Germinal center (tissue), 1 donor: ENCODE measurements at places on chromosomes 2 and 18.

- DNase-seq, result no peak
Measured at GRCh38 chr2:63569740-63570139, 18.5 kb downstream of the WDPCP start.

- no peak for DNase-seq
Measured at GRCh38 chr2:100409975-100410647, 7.4 kb downstream of the CHST10 start.

DNA sequence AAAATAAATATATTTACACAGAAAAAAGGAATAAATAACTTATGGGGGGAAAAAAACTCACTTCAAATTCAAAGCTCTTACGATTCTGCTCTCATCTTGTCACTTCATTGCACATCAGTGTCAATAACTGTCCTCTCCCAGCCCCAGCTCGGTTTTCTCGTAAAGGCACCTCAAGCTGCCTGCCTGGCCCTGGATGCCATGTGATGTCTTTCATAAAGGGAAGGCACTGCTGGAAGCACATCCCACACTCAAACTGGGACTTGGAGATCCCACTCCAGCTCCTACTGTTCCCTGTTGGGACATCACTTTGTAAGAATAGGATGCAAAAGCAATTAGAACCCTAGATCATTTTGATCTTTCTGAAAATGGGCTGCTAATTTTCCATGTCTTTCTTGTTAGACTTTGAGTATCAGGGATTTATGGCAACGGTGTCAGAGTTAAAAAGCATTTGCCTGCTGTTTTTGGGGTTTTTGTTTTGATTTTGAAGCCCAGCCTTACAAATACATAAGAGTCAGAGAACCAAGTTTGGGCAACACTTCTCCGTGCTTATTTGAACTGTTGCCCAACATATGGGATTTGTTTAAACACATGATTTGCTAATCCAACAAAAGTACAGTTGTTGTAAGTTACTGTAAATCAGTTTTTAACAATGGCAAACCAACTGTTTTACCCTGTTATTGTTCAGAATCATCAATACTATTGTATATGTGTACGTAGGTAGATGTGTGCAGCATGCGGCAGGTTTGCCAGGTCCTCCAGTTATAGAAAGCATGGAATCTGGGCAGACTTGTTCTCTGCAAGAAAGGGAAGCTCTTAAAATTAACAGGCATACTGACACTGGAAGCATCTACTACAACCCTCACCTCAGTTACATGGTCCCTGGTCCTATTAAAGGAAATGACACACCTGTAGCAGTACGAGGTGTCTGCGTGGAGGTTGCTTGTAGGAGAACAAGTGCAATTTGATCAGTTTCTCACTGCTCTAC is 20.6 kb downstream of the SERTAD2 start:
- no peak for DNase-seq

- no peak for DNase-seq
Measured at GRCh38 chr2:214651451-214651850, 158.0 kb downstream of the BARD1 start.

- no peak for DNase-seq
Measured at GRCh38 chr18:63736876-63737275, 34.1 kb downstream of the SERPINB11 start.

- DNase-seq, result no peak
Measured at GRCh38 chr2:239476757-239477585, 76.2 kb upstream of the HDAC4 start.

GRCh38 chr2:158232476-158232875 is 130.8 kb downstream of the UPP2 start:
- DNase-seq, result no peak

DNA sequence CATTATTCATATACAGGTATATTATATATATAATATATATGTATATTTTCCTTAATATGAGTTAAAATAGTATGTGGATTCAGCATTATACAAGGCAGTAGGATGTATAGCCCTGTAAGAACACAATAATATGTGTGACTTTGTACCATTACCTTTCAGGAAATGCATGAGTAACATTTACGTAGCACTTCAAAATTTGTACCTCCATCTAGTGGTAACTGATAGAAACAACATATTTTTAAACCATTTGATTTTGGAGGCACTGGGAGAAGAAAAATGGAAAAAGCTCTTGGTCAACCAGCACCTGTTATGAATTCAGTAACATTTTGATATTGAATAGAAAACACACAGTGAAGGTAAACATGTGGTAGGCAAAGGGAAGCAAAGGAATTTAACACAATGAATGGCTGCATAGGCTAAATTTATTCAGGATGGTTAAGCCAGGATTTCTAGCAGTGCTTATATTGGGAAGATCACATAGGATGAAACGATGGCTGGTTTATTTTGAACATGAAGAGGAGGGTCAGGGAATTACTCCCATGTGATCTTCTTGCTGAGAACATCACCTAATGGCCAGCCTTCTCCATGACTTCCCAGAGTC is 565.5 kb downstream of the CCDC85A start:
- no peak for DNase-seq

- DNase-seq, result no peak
Measured at GRCh38 chr18:23650968-23651927, 11.5 kb downstream of the ANKRD29 start.

DNA sequence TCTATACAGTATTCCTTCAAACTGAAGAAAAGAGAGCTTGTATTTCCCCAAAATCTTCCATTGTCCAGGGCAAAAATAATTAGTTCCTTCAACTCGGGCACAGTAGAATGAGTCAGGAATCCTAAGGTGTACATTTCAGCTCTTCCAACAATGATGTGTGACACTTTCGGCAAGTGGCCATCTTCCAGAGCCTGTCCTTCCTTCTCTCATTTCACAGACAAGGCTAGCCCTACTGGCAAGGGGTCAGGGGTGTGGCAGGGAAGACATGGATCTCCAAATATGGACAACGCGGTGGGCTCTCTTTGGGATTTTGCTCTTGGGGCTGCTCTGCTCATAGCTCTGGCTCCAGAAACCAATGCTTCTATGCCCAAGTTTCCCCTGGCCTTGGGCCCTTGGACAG is 6.0 kb downstream of the B4GALT6 start:
- no peak for DNase-seq

DNA sequence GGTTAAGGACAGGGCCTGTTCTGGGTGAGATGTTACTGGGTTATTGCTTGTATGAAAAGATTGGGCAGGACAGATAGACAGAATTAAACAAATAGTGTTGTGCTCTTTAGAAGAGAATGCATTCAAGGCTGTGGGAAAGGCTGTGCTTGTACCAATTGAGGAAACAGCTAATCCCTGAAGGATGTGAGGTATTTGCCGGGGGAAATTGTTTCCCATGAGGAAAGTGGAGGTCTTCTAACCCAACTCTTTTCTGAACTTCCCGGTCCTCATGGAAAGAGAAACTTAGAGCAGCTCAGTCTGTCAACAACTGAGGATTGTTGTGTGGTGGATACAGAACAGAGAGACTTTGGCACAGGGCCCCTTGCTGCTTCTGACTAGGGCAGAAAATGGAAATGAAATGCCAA is 9.5 kb downstream of the SLC1A4 start:
- no peak for DNase-seq

GRCh38 chr2:177427316-177427715 is 34.7 kb downstream of the AGPS start:
- DNase-seq, result no peak

- DNase-seq, result peak; percentile 67
Measured at GRCh38 chr2:1769703-1770422, 25.5 kb upstream of the PXDN start.

- no peak for DNase-seq
Measured at GRCh38 chr2:20021405-20022009, 9.0 kb upstream of the MATN3 start.

GRCh38 chr2:183126635-183127034 is 2.4 kb downstream of the NUP35 start:
- no peak for DNase-seq

GRCh38 chr2:24024018-24024417 is 14.1 kb downstream of the MFSD2B start:
- no peak for DNase-seq

- DNase-seq, result peak; percentile 75
Measured at GRCh38 chr2:236862961-236863728, 222.5 kb upstream of the COPS8 start.

DNA sequence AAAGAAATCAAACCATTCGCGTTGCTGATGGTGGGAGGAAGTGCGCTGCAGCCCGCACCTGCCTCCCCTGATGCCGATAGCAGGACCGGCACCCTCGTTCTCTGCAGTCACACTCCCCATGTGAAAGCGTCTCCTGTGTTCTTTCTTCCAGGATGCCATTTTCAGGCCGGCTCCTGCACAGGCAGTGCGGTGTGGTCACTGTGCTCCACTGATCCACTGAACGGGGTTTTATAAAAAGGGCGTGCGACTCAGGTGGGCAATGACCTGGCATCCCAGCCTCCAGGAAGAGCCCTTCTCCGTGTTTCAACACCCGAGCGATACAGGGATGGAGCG is 88.3 kb upstream of the SNTG2 start:
- no peak for DNase-seq

- DNase-seq, result no peak
Measured at GRCh38 chr2:223976635-223977226, 19.5 kb downstream of the MRPL44 start.

DNA sequence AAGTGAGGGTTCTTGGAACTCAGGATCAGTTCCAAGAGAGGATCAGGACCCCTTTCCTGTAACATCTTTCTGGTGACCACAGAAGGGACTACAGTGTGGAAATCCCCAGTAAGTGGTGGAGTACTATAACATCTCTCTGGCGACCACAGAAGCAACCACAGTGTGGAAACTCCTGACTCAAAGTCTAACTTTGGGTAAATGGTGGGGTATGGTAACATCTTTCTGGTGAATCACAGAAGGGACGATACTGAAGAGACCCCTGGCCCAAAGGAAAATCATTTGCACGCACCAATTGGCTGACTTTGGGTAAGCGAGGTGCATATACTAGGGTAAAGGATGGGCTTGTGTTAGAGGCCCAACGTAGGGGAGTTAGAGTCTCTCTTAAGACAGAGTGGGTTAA is 56.3 kb upstream of the GULP1 start:
- no peak for DNase-seq

- DNase-seq, result no peak
Measured at GRCh38 chr2:8315531-8316165, 366.2 kb upstream of the ID2 start.

- DNase-seq, result peak; percentile 73
Measured at GRCh38 chr2:204046145-204046544, 109.6 kb downstream of the ICOS start.

DNA sequence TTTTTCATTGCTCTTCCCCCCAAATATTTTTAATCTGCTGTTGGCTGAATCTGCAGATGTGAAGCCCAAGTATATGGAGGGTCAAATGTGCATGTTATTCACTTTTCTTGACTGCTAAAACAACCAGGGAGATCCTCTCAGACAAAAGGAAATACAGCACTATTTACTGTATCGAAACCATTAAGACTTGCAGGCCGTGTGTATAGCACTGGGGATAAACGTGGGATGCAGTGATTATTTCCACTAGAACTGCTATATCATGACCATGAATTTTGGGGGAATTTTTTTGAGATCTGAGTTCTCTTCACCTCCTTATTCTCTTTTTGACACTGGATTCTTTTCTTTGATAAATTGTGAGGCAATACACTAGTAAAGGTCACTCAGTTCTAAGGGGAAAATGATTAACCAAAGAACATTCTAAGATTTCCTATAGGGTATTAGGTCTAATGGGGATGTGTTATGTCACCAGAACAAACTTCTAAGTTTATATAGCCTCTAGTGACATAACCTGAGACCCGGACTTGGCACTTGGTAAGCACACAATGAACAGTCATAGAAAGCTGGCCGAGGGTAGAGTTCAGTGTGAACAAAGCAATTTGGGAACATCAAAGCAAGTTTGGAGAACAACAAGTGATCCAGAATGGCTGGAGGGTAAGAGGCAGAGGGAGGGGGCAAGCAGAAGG is 14.9 kb upstream of the UGT1A1 start:
- DNase-seq, result no peak

DNA sequence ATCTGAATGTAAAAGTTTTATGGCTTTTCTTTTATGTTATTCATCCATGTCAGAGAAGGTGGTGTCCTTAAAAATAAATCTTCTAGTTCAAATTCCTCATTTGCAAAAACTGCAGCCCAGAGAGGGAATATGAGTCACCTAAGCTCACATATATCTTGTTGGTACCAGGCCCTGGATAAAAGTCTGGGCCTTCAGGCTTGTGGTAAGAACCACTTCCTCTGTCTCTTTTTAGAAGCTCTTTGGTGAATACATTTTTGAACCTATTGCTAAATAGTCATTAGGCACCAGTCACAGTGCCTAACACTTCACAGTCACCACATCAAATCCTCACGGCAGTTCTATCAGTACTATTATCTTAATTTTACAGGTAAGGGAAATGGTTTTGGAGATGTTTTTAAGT is 199.2 kb downstream of the KCNS3 start:
- no peak for DNase-seq

- no peak for DNase-seq
Measured at GRCh38 chr2:165450156-165450555, 19.3 kb upstream of the CSRNP3 start.

- no peak for DNase-seq
Measured at GRCh38 chr2:125386074-125386473, 1269.9 kb upstream of the GYPC start.

- DNase-seq, result no peak
Measured at GRCh38 chr2:161592713-161593112, 31.5 kb upstream of the SLC4A10 start.

DNA sequence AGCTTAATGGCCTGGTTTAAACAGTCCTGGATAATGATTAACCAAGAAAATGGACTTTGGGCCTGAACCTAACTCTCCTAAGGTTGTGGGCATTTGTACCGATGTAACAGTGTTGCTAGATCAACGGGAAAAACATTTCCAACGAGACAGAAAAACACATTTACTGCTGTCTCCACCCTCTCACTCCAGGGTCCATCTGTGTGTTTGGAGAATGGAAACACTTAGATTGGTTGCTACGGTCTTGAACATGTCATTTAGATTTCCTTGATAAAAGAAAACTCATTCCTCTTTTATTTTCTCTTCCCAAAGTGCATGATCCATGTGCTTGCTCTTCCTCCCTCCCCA is 88.0 kb downstream of the SOCS6 start:
- DNase-seq, result no peak

GRCh38 chr2:37168217-37168981 is 11.6 kb upstream of the EIF2AK2 start:
- peak; percentile 72 for DNase-seq

DNA sequence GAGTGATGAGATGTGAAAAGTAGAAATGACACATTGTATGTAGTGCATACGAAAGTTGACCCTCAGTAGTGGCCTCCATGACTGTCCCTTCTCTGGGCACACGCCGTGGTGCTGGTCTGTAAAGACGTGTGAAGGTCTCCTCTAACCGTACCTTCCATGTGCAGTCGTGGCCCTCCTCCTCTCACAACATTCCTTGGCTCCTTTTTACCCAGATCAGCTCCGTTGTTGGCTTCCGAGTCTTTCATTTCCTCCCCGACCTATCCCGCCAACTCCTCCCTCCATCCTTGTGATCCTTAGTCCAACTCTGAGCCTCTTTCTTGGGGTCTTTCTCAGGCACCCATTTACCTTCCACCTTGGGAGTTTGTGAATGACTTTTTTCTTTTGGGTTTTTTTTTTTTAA is 160.4 kb upstream of the BCL2L11 start:
- DNase-seq, result no peak

DNA sequence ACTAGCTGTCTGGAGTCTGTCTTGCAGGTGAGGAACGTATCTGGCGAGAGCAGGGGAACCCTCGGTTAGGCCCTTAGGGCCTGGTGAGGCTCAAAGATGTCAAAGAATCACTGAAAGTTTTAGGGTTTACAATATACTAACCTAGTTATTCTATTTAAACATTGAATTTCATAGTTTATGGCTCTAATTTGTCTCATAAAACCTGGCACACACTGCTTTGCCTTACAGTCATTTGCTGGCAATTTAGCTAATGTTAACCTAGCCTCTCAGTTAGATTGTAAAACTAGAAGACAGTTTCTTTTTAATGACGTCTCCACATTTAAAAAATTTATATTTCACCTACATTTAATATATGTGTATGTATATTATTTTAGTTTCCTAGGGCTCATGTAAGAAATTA is 89.6 kb upstream of the DOCK10 start:
- no peak for DNase-seq
